ENCODE measurements at places on chromosomes 12 and 14.

DNA sequence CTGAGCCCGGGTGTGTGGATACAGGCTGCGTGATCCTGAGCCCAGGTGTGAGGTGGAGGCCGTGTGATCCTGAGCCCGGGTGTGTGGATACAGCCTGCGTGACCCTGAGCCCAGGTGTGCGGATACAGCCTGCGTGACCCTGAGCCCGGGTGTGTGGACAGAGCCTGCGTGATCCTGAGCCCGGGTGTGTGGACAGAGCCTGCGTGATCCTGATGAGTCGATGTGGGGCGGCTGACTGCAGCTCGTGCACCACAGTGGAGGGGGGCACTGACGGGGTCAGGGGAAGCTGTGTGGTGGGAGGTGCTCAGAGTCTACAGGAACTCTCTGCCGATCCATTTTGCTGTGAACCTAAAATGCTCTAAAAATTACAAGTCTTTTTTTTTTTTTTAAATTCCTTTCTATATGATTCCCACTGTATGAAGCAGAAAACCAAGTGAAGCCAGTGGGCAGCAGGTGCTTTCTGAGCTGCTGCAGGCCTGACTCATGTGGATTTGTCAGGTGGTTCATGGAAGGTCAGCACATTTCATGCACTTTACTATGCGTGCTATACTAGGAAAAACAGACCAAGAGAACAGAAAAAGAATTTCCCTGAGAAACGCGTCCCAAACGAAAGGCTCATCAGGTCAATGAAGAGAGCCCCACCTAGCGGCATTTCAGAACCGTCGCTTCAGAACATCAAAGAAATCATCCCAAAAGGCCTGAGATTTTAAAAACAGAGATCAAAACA lies 19.3 kb downstream of the BRF1 start:
- DNase-seq, result peak; percentile 36

DNA sequence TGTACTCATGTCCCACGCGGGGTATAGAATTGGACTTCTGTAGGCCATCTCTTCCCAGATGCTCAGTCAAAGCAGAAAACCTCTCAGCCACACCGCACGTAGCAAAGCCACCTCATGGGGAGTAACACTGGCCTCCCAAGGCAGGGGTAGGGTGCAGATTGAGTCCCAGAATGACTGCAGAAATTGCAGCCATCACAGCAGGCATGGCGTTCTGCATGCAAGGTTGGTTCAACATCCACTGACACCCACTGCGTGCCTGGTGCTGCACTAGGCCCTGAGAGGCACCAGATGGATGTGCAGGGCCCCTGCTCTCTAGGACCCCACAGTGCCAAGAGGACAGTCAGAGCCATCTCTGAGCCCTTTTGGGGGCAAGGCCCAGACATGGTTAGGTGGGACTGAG lies 39.9 kb downstream of the RAB35 start:
- DNase-seq, result no peak

GRCh38 chr14:75141967-75142366 lies 15.1 kb upstream of the NEK9 start:
- DNase-seq, result no peak

GRCh38 chr12:12561371-12562015 lies 1.2 kb downstream of the DUSP16 start:
- DNase-seq, result no peak

DNA sequence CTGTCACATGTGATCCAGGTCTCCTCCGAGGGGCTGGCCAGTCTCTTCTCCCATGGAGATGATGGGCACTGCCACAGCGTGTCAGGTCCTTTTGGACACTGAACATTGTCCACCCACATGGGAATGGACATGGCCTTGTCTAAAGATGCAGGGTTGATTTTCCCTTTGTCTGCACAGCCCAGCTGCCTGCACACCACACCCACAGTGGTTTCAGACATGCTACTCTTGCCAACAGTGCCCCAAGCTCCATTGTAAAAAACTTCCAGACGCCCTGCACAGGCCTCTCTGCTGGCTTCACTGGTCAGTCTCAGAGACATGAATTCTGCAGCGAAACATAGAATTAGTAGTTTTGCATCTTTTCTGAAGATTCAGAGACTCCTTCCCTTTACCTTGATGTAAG lies 18.5 kb downstream of the CD163 start:
- no peak for DNase-seq

GRCh38 chr12:42422785-42423184 lies 96.8 kb downstream of the PPHLN1 start:
- no peak for DNase-seq

DNA sequence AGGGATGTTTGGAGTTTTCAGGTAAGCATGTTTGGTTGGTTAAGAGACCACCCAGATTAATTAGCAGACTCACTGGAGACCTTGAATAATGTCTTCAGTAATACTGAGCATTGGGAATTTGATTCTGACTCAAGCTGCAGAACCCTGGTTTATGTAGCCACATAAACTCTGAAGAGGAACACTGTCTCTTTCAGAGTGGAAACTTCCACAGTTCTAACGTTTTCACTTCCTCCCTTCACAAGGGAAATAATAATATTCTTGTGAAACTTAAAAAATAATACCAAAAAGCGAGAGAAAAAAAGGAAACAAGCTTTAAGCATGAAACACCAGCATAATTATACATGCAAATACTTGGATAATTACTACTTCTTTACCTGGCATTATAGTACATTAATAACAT lies 40.0 kb upstream of the ST8SIA1 start:
- no peak for DNase-seq

- no peak for DNase-seq
Observed at GRCh38 chr14:71485833-71486232, 446.4 kb upstream of the RGS6 start.

GRCh38 chr12:39431002-39431796 lies 11.7 kb downstream of the KIF21A start:
- DNase-seq, result no peak

DNA sequence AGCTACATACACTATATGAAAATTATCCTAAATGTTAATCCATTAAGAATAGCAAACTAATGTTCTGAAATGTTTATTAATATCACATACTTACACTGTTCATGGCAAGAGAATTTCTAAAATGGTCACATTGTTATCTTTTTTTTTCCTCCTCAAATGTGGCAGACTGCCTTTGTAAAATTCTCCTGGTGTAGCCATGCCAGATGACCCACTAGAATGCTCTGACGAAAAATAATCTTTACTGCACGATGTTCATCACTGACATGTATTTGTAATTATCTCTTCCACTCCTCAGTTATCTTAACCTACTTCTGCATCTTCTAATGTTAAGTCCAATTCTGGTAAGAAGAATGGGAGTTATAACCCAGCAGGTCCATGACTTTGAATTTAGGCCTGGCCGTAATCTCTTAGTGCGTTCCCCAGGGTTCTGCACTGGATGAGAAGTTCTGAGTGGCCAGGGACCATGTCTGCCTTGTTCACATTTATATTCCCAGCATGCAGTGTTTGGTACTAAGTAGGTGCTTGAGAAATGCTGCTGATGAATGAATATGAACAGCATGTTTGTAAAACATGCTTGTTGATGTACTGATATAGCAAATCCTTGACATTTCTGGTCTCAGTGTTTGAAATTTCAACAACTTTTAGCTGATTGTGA lies 46.7 kb downstream of the NOPCHAP1 start:
- no peak for DNase-seq

DNA sequence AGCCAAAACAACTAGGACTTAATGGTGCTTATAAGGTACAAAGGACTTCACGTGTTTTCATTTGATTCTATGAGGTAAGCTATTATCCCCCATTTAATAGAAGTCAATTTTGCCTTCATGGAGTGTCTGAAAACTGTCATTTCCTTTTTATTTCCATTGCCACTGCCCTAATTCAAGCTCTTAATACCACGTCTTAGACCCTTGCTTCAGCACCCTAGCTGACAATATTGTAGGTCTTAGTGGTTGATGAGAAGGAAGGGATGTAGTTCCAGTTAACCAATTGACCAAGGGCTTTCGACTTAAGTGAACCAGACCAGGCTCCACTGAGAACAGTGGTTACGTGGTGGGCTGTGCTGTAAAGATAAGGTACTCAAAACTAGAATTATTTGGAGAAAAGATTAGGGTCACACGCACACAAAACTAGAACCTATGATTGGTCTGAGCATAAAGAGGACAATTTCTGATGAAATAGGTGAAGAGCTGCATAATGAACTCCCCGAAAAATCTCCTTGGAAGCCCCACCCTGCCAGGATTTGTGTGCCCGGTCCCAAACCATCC lies 9.6 kb upstream of the ASIC1 start:
- DNase-seq, result no peak

GRCh38 chr12:55915482-55915859 lies 12.2 kb downstream of the PYM1 start:
- no peak for DNase-seq

DNA sequence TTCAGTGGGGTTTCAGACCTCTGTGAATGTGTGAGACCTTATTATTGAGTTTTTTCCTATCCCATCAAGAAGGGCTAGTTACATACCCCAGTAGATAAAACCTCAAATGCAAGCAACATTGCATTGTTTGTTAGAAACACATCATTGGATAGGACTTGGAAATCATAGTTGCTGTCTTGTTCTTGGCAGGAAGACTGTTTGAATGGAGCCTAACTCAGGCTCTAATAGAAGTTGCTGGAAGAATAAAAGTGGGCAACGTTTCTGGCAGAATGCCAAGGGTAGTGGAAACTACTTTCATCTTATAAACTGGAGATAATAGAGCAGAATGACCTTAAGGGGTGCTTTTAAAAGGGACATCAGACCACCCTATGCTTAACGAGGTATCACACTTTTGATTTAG lies 9.9 kb upstream of the PTHLH start:
- no peak for DNase-seq

DNA sequence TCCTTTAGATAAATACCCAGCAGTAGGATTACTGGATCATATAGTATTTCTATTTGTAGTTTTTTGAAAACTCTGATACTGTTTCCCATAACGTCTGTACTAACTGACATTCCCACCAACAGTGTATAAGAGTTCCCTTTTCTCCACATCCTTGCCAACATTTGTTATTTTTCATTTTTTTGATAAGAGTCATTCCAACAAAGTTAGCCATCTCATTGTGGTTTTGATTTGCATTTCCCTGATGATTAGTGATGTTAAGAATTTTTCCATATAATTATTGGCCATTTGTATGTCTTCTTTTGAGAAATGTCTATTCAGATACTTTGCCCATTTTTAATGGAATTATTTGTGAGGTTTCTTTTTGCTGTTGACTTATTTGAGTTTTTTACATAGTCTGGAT lies 486.0 kb downstream of the FLRT2 start:
- DNase-seq, result no peak

- DNase-seq, result no peak
Observed at GRCh38 chr12:84056-84455, 17.5 kb downstream of the IQSEC3 start.

GRCh38 chr12:43776498-43776897 lies 17.7 kb downstream of the IRAK4 start:
- peak; percentile 8 for DNase-seq
